ENCODE measurements at places on chromosomes 7 and 10. TPM values are rescaled to one million over a fixed set of nuclear protein-coding genes. Genes with fewer than 3 reads are reported as not detected.

DNA sequence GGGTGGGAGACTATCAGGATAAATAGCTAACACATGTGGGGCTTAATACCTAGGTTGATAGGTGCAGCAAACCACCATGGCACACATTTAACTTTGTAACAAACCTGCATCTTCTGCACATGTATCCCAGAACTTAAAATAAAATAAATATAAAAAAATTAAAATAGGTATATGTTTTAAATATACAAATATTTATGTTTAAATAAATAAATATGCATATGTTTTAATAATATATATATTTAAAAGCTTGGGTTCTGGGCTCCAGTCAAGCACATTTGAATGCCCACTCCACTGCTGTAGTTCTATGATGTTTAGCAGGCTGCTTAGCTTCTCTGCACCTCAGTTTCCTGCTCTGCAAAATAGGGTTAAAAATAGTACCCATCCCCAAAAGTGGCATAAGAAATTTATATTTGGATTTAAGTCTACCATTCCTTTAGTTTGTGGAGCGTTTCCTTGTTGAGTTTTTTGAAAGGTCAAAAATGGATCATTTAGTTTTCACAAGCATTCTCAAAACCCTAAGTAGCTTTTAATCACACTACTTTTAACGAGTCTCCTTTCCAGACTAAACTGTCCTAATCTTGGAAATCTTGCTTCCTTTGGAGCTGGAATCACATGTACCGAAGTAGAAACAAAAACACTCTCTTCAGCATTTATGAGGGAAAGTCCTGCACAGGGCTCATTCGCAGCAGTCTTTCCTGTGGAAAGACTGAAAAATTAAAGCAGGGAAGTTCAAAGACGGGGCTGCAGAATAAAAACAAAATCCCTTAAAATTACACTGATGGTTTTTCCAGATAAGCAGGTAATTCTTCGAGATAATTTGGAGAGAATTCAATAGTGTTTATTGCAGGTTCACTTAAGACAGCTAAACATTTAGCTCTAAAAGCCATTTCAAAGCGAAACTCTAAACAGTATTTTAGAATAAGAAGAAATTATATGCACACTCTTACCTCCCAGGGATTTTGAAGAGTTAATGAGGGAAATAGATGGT, 111.7 kb upstream of the LYZL1 start:
- H3K4me1 ChIP-seq, result no peaks in the 10 kb centered on the region
- no peak overlapping the region for H3K27ac ChIP-seq
- no peak overlapping the region for H3K4me3 ChIP-seq
- H3K36me3 ChIP-seq, result no peaks in the 10 kb centered on the region
- peaks cover 10% of the 10 kb centered on the region for H3K27me3 ChIP-seq

- no peaks in the 10 kb centered on the region for H3K27me3 ChIP-seq
- no peaks in the 10 kb centered on the region for H3K36me3 ChIP-seq
- H3K4me1 ChIP-seq, result no peaks in the 10 kb centered on the region
- H3K4me3 ChIP-seq, result no peak overlapping the region
- DNase-seq, result no peak
- H3K27ac ChIP-seq, result no peak overlapping the region
Observed at GRCh38 chr7:120724448-120724847, 133.5 kb downstream of the TSPAN12 start.

The DENND2A gene
- not detected for total RNA-seq

The HOXA2 gene
- not detected for total RNA-seq

DNA sequence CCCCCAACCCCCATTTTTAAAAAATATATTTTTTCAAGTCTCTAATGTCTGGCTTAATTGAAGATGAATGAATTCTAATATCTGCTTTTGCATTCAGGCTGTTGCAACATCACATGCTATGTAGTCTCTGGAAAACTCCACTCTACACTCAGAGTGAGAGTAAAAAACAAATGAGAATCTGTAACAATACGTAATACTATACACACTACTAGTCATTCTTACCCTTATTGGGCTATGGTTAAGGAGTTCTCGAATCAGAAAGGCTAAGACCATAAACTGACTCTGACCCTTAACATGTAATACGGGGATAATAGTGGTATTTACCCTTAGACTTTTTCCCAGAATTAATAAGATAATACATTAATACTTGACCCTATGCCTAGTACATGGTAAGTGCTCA, 42.9 kb upstream of the TMEM168 start:
- H3K27me3 ChIP-seq, result no peaks in the 10 kb centered on the region
- H3K4me1 ChIP-seq, result no peaks in the 10 kb centered on the region
- peaks cover 33% of the 10 kb centered on the region for H3K36me3 ChIP-seq
- H3K27ac ChIP-seq, result no peak overlapping the region
- no peak overlapping the region for H3K4me3 ChIP-seq

Data from activated CD4-positive, alpha-beta T cell treated with anti-CD3 and anti-CD28 coated beads, Interleukin-2, amount 10 ng/mL, durations not matched to agents 7 days and 5 days (primary cell).